Activated CD4-positive, alpha-beta T cell treated with anti-CD3 and anti-CD28 coated beads, Interleukin-2, amount 50 U/mL, for 1 hour (primary cell): ENCODE measurements at places on chromosomes 1 and 21.

- DNase-seq: no peak
Measured at GRCh38 chr1:80217377-80217986, 1211.0 kb upstream of the ADGRL4 start.

GRCh38 chr1:230062521-230062920 lies 4.5 kb upstream of the GALNT2 start:
- no peak for DNase-seq

- DNase-seq: no peak
Measured at GRCh38 chr1:149877211-149877946, 22.0 kb upstream of the BOLA1 start.

- DNase-seq: no peak
Measured at GRCh38 chr1:86811142-86811924, 102.6 kb downstream of the SELENOF start.

DNA sequence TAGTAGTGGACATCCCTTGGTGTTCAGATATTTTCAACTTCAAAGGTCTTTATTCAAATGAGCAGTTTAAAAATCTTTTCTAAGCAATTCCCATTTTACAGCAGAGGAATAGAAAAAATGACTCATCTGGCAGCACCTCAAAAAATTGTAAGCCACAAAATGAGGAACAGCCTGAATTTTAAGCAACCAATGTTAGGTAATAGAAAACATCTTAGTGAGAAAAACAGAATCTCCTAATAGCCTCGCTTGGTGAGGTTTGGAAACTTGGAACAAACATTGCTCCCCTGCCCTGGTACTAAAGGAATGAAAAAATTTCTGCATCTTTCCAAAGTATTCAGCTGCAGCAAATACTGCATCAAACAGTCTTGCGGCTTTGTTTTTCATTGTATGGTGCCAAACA lies 264.4 kb downstream of the NTNG1 start:
- DNase-seq: no peak

- no peak for DNase-seq
Measured at GRCh38 chr1:169764919-169765318, 29.8 kb downstream of the METTL18 start.

DNA sequence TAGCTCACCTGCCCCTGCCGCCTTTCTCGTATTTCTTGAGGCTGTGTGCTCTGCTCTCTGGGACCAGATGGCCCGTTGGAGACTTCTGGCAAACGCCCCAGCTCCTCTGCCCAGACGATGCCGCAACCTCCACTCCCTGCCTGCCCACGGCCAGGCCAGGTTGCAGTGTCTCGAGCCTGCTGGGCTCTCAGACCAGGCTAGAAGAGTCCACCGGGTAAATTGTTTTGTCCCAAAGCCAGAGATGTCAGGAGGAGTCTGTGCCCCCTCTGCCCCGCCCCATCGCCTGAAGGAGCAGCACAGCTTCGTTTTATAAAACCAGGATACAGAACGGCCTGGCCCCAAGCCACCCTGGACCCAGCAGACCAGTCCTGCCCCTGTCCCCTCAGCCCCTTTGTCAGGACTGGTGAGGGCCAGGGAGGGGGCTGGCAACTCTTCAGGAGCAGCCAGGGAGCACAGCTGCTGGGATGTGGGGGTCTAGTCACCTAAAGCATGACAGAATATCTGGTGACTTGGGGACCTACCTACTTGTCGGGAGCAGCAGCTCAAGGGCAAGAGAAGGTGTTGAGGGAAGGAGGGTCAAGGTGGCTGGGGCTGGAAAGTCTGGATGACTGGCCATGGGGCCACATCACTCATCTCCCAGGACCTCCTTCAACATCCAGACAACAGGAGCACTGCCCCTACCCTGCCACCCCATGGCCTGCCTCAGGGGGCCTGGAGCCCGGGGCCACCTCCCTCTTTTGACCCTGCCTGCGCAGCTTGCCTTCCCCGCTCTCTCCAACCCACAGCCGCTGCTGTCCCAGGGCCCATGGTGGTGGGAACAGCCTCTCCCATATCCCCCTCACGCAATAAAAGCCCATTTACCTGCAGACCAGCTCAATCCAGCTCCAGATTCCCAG lies 33.9 kb upstream of the LBR start:
- DNase-seq: no peak

GRCh38 chr1:67735206-67735605 lies 50.2 kb downstream of the GADD45A start:
- no peak for DNase-seq

- no peak for DNase-seq
Measured at GRCh38 chr1:982765-983436, 1.0 kb upstream of the PERM1 start.

- DNase-seq: no peak
Measured at GRCh38 chr1:203336097-203336496, 14.8 kb downstream of the FMOD start.

DNA sequence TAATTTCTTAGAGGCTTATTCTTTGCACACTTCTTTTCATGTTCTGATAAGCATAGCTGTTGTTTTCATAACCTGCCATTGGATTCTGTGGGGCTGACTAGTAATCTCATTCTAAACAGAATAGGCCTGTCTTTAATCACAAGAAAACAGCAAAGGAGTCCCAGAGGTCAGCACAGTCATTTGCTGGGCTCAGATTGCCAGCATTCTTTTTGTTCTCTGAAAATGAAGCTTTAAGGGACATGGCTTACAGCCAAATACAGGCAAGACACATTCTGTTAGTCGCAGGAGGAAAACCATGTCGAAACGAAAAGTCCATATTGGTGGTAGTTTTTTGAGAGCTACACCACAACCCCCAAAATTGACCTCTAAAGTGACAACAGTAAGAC lies 75.0 kb downstream of the MRPS6 start:
- DNase-seq: no peak

GRCh38 chr1:53182111-53182593 lies 14.5 kb upstream of the CPT2 start:
- peak; percentile 83 for DNase-seq

DNA sequence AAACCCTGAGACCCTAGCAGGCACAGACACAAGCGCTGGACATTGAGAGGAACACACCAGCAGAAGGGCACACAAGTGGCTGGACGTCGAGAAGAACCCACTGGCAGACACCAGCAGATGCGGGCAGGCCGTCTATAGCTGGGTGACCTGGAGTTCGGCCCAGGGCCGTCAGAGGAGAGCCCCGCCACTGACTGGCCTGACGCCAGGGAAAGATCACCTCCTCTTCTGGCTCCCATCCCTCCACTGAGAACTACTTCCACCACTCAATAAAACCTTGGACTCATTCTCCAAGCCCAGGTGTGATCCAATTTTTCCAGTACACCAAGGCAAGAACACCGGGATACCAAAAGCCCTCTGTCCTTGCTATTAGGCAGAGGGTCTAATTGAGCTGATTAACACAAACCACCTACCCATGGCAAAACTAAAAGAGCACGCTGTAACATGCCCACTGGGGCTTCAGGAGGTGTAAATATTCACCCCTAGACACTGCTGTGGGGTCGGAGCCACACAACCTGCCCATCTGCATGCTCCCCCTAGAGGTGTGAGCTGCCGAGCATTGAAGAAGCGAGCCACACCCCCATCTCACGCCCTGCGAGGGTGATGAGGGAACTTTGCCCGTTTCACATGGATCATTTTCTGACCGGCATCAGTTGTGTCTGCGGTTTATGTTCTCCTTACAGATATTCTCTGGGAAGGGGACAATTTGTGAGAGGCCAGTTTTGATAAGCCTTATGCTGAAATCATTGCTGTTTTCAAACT lies 104.8 kb downstream of the HLX start:
- DNase-seq: no peak

- DNase-seq: no peak
Measured at GRCh38 chr1:53249706-53250105, 11.4 kb upstream of the MAGOH start.

DNA sequence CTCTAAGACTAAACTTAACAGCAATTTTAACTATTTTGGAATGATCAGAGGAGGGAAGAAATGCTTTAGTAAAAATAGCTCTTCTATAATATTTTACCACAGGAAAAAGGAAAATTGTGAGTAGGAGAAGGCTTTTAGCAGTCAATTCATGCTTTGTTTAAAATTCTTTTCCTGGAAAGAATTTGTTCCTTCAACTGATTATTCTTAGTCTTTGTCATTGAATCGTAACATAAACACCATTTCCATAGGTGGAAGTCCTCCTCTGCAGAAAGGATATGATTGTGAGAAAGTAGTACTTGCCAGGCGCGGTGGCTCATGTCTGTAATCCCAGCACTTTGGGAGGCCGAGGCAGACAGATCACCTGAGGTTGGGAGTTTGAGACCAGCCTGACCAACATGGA lies 11.9 kb upstream of the ACTA1 start:
- no peak for DNase-seq

GRCh38 chr1:17632106-17632505 lies 92.6 kb downstream of the ARHGEF10L start:
- no peak for DNase-seq

- no peak for DNase-seq
Measured at GRCh38 chr1:234562334-234562733, 47.6 kb downstream of the IRF2BP2 start.

GRCh38 chr1:190452272-190452848 lies 25.3 kb downstream of the BRINP3 start:
- DNase-seq: no peak

- no peak for DNase-seq
Measured at GRCh38 chr1:227390525-227390924, 72.2 kb upstream of the CDC42BPA start.

- no peak for DNase-seq
Measured at GRCh38 chr1:248885646-248886045, 20.4 kb upstream of the PGBD2 start.

DNA sequence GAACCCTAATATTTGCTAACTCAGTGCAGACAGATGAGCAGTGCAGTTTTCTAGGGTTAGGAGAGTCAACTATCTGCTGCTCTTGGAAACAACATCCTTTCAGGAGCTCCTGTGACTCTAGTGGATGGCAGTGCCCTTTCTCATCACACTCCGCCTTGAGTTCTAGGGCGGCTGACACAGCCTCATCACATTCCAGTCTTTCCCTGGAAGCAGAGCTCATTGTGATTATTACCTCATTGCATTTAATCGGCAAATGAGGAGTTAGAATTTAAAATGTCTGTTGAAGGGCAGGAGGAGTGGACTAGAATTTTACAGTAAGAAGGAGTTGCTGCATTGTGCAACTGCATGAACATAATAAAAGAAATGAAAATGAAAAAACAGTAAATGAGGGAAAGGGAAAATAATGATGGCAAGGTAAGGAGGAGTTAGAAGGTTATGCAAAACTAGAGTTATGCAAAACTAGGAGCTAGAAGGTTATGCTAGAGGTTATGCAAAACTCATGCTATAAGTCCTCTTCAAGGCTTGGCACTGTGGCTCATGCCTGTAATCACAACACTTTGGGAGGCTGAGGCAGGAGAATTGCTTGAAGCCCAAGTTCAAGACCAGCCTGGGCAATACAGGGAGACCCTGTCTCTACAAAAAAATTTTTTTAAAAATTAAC lies 6.9 kb upstream of the PTGFRN start:
- DNase-seq: no peak

- DNase-seq: no peak
Measured at GRCh38 chr21:46135782-46136395, 19.5 kb downstream of the FTCD start.

DNA sequence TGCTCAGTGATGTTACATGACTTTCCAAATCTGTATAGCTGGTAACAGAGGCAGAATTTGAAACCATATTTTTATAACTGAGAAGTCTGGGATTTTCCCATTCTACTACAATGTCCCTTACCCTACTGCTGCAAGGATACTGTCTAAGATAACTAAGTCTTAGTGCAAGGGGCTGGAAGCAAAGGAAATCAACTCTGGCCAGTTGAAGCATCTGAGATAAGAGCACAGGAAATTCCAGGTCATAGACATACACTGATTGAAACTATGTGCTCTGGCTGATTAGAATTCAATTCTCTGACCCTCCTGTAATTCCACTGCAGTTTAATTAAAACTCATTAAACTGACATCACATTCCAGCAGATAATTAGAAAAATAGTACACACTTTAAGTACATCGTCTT lies 267.7 kb upstream of the C1orf87 start:
- DNase-seq: no peak

- DNase-seq: no peak
Measured at GRCh38 chr1:189121941-189122340, 1355.7 kb downstream of the BRINP3 start.

- DNase-seq: no peak
Measured at GRCh38 chr1:160330119-160330518, 12.9 kb downstream of the COPA start.

DNA sequence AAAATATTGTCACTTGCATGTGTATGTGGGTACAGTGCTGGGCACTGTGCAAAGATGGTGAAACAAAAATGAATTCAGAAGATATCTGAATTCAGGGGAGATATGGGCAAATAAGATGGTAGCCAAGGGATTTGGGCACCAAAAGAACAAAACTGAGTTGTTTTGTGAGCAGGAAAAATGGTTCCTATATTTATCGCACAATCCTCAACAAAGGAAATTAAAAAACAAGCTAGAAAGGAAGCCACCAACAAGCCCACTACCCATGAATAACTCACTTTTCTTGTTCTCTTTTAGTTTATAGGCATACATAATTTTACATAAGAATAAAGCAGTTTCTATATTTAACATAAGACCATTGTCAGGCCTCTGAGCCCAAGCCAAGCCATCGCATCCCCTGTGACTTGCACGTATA lies 40.7 kb upstream of the VASH2 start:
- no peak for DNase-seq

DNA sequence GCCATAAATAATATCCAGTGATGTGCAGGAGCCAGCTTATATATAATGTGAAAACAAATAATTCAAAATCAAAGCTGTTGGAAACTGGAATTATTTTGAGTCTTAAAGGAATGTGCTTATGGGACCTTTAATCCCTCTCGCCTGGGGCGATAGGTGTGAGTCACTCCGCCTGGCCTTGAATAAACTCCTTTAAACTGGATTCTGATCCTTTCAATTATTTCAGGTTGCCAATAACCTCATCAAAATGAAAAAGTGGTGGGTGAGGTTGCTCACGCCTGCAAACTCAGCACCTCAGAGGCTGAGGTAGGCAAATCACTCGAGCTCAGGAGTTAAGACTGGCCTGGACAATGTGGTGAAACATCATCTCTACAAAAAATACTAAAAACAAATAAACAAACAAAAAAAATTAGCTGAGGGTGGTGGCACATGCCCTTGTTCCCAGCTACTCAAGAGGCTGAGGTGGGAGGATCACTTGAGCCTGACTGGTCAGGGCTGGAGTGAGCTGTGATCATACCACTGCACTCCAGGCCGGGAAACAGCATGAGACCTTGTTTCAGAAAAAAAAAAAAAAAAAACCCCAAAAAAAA lies 11.4 kb upstream of the SLC2A5 start:
- DNase-seq: no peak

DNA sequence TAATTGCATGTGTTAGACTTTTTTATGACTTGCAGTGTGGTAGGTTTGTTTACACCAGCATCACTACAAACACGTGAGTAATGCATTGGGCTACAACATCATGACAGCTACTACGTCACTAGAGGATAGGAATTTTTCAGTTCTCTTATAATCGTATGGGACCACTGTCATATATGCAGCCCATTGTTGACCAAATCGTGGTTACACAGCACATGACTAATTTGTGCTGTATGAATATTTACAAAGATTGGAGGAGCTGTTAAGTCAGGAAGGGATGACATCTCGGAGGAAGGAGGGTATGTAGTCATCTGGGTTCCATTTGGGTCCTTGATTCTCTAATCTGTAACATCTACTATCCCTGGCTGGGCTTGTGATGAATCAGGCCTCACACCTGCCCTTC lies 270.9 kb downstream of the TNR start:
- DNase-seq: no peak

GRCh38 chr1:53325326-53326087 lies 2.4 kb downstream of the LRP8 start:
- no peak for DNase-seq
